Progenitor cell of endocrine pancreas (in vitro differentiated cells): ENCODE measurements at places on chromosomes 5 and 9.

- peaks cover 70% of the 10 kb centered on the region for H3K27me3 ChIP-seq
- no peak overlapping the region for H3K27ac ChIP-seq
- H3K4me3 ChIP-seq, result peak overlapping the region; percentile 49
- no peaks in the 10 kb centered on the region for H3K36me3 ChIP-seq
- no peak for DNase-seq
Measured at GRCh38 chr9:34381323-34381722, 4.6 kb upstream of the MYORG start.

GRCh38 chr9:105681724-105682123 is 12.6 kb upstream of the TMEM38B start:
- H3K27ac ChIP-seq, result no peak overlapping the region
- DNase-seq, result no peak
- H3K4me3 ChIP-seq, result no peak overlapping the region
- H3K4me1 ChIP-seq, result peaks cover 8% of the 10 kb centered on the region

DNA sequence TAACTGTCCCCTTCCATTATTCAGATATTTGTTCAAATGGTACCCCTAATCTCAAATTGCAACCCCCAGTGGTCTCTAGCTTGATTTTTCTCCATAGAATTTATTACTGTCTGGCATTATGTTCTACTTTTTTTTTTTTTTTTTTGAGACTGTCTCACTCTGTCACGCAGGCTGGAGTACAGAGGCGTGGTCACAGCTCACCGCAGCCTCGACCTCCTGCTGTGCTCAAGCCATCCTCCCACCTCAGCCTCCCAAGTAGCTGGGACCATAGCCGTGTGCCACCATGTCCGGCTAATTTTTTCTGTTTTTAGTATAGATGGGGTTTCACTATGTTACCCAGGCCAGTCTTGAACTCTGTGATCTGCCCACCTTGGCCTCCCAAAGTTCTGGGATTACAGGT is 2.0 kb upstream of the REEP5 start:
- peaks cover 15% of the 10 kb centered on the region for H3K27me3 ChIP-seq
- peaks cover 9% of the 10 kb centered on the region for H3K4me1 ChIP-seq
- no peaks in the 10 kb centered on the region for H3K36me3 ChIP-seq
- H3K27ac ChIP-seq, result no peak overlapping the region
- peak overlapping the region; percentile 33 for H3K4me3 ChIP-seq
- DNase-seq, result no peak

GRCh38 chr9:134929193-134930158 is 11.8 kb upstream of the FCN1 start:
- H3K36me3 ChIP-seq, result no peaks in the 10 kb centered on the region
- H3K4me1 ChIP-seq, result peaks cover 6% of the 10 kb centered on the region
- H3K4me3 ChIP-seq, result no peak overlapping the region
- DNase-seq, result no peak

DNA sequence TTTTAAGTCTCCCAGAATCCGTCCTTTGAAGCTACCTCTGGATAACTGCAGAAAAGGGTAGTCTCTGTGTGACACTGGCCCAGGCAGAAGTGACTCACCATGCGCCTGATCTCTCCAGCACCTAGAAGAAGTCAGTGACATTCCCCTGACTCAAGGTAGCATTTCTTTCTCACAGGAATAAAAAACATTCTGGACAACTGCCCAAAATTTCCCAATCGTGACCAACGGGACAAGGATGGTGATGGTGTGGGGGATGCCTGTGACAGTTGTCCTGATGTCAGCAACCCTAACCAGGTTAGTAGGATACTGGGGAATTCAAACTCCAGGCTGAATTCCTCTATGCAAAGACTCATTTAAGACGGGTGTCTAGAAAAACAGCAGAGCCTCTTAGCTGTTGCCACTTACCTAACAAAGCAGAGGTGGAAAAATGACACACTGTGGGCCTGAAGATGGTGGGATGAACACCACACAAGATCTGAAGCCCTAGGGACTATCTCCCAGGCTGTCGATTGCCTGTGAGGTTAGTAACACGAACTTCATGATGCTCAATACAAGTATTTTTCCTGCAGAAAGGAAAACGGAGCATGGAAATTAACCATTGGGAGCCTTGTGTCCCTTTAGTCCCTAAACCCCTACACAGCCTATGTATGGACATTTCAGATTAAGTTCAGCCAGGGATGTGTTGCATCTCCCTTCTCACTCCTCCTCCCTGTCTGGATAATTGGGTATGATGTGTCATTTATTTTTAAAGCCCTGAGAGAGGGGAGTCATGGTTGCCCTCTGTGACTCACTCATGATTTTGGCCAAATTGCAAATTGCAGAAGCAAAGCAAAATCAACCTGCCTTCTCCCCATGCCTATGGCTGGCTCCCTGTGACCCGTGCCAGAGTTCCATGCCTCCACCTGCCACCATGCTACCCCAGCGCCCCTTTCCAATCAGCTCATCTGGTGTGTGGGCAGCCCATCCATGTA is 37.2 kb downstream of the THBS4 start:
- no peak overlapping the region for H3K27ac ChIP-seq
- no peak for DNase-seq
- H3K36me3 ChIP-seq, result peaks cover 4% of the 10 kb centered on the region

- DNase-seq, result peak; percentile 41
- peaks cover 3% of the 10 kb centered on the region for H3K4me1 ChIP-seq
- peaks cover 3% of the 10 kb centered on the region for H3K27me3 ChIP-seq
- no peak overlapping the region for H3K27ac ChIP-seq
Measured at GRCh38 chr5:113606298-113607134, 93.0 kb downstream of the YTHDC2 start.

DNA sequence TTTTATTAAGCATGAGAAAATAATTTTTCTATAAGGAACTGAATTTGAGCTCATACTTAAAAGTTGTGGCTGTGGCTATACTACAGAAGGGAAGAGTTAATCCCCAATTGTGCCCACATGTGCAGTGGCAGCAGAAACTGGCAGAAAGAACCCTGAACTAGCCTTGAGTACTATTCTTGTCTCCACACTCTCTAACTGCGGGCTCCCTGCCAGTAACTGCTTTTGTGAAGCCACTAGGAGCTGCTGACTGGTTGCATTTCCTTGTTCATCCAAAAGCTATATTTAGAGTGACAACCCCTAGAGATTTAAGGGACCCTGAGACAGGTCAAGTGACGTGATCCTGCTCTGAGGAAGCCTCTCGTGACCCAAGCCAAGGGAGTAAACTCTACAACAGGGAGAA is 238.6 kb downstream of the ELAVL2 start:
- H3K4me1 ChIP-seq, result no peaks in the 10 kb centered on the region
- DNase-seq, result no peak
- H3K36me3 ChIP-seq, result no peaks in the 10 kb centered on the region
- no peak overlapping the region for H3K27ac ChIP-seq
- H3K27me3 ChIP-seq, result no peaks in the 10 kb centered on the region
- H3K4me3 ChIP-seq, result no peak overlapping the region

DNA sequence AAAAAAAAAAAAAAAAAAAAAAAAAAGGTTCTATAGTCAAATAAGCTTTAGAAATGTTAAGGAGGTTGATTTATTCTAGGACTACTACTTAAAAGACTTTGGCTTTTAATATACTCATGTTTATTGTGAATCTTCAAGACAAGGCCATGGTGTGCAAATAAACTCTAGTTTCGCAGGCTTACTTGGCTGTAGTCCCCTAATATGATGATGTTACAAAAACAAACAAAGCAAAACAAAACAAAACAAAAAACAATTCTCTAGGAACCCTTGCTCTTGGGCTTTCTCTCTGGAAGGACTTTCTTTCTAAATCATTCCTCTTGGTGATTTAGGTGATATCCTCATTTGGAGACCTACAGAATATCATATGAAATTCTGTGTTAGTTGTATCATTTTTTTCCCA is 172.0 kb downstream of the GDNF start:
- H3K27me3 ChIP-seq, result no peaks in the 10 kb centered on the region
- H3K27ac ChIP-seq, result no peak overlapping the region
- no peak for DNase-seq
- H3K4me1 ChIP-seq, result peaks cover 3% of the 10 kb centered on the region
- H3K36me3 ChIP-seq, result no peaks in the 10 kb centered on the region

DNA sequence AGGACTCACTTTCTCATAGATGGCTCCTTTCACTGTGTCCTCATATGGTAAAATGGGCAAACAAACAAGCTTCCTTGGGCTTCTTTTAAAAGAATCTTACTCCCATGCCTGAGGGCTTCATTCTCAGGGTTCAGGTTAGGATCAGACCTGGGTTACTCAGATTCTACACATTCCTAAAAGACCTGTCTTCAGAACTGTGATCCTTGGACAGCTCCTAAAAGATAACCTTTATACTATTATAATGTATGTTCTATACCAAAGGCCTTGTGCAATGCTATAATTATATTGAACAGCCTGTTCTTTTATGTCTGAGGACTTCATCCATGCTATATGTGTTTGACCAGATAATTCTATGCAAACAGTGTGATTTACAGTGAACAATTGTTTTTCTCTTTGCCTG is 264.4 kb upstream of the CDH10 start:
- no peak overlapping the region for H3K4me3 ChIP-seq
- H3K27me3 ChIP-seq, result no peaks in the 10 kb centered on the region
- no peak overlapping the region for H3K27ac ChIP-seq
